Activated T-helper 1 cell treated with anti-CD3 and anti-CD28 coated beads, Interleukin-2, amount 50 U/mL, for 16 hours (primary cell): ENCODE measurements at places on chromosomes 1 and 21.
A peak's percentile ranks its signal among the peaks of the same experiment; 100 is the strongest.

DNA sequence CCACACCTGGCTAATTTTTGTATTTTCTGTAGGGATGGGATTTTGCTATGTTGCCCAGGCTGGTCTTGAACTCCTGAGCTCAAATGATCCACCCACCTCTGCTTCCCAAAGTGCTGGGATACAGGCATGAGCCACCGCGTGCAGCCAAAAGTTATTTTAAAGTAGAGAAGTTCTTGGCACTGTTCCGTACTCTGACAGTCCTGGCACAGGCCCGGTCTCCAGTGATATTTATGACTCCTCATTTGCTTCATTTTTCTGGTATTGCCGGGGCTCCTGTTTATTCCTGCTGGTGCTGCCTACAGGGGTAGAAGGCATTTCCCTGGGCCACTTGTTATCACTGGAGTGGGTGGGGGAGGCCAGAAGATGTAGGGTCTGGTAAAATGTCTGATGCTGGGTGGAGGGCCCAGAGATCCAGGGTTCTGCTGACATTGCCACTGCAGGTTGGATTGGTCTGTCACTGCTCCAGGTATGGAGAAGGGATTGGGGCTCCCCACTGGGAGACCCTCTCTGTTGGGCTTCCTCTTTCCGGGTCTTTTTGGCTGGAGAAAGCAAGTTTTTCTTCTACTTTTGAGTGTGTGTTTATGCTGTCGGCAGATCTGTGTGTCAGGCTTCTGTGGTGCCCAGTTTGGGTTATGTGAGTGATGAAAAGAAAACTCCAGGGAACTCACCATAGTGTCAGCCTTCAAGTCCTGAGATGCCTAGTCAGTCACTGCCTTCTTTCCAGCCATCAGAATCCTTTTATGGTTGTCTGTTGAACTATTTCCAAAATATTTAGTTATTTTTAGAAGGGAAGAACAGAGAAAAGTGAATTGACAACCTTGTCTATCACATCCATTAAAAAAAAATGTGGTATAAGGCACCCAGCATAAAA lies 4.5 kb downstream of the MROH7 start:
- no peak for DNase-seq

DNA sequence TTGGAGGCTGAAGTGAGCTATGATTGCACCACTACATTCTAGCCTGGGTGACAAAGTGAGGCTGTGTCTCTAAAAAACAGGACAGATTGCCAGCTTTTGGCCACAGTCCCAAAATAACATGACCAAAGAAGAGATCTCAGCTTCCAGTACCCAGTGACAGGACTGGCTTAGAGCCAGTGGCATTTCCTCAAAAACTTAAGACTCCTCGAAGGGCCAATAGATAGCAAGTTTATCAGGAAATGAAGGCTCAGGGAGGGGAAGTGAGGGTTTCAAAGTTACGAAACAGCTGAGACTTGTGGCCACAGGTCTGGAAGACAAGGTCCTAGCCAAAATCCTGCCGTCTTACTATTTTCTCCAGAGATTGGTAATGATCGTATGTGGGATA lies 6.3 kb upstream of the TMEM39B start:
- no peak for DNase-seq

GRCh38 chr1:31576201-31576669 lies at the start of gene TINAGL1:
TSS of gene TINAGL1 (plus strand) at chr1:31576515. CDS start at chr1:31577149, 634 bp downstream.
- DNase-seq, result no peak

- DNase-seq, result no peak
These were observed 60.4 kb downstream of the OBSCN start for GRCh38 chr1:228267962-228268880.

DNA sequence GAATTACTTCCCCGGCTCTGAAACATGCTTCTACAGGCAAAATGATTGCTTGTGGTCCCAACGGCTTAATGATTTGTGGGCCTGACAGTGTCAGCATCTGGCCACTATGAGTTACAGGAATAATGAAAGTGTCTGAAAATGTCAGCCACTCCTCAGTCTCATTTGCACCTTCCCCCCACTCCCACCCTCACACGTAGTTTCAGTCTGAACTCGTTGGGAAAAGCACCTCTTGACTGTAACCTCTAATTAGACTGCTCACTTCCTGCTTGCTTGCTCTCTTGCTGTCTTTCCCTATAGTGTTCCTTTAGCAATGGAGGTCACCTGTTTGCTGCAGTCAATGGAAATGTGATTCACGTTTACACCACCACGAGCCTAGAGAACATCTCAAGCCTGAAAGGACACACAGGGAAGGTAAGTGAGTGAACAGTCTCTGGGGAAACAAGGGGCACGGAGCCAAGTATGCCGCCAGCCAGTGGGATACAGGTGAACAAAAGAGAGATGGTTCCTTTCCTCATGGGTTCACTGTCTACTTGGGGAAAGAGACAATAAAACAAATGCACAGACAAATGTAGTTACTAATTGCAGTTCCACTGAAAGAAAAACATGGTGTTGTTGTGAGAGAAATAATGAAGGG lies 27.1 kb downstream of the CFAP57 start:
- DNase-seq, result no peak

GRCh38 chr1:9724706-9725476 lies 73.4 kb downstream of the PIK3CD start:
- DNase-seq, result peak; percentile 58

GRCh38 chr1:90334137-90334536 lies 339.2 kb downstream of the ZNF326 start:
- DNase-seq, result no peak

GRCh38 chr1:99481391-99481996 lies 164.4 kb upstream of the PALMD start:
- DNase-seq, result no peak

DNA sequence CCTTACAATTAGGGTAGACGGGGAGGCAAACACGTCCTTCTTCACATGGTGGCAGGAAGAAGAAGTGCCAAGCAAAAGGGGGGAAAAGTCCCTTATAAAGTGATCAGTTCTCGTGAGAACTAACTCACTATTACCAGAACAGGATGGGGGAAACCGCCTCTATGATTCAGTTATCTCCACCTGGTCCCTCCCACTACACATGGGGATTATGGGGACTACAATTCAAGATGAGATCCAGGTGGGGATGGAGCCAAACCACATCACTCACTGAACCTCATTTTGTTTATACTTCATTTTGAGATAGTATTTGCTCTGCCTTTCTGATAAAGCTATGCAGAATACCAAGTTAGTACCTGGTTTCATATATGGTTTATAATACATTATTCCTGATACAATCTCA lies 26.5 kb downstream of the APP start:
- no peak for DNase-seq

DNA sequence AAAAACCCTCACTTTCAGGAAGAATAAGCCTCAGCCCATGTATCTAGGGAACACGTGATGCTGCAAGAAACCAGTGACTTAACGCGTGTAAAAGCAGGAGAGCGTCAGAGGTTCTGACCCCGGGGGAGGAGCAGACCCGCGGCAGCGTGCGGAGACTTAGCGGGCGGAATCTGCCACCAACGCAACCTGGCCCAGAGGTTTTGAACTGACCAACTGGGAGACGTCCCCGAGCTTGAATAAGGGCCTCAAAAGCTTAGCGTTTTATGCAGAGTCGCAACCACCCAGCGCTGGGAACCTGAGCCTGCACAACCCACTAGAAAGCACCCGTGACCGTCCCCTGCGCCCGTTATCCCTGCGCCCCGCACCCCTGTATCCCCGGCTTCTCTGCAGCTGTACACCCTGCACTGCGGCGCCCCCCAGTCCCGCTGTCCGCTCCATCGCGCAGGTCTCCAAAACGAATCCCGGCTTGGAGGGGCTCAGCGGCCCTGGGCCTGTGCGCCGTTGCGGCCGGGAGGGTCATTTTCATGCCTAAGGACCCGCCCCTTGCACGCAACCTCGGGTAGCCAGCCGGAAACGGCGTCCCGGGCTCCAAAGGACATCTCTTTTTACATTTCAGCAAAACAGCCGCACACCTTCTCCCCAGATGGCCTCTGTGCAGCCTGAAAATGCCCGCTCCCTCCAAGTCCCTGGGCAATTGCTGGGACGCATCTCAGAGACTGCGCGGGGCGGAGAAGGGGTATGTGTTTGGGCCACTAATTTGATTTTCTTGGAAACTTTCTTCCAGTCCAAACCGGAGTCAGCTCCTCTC lies 29.4 kb upstream of the TRIM17 start:
- no peak for DNase-seq

DNA sequence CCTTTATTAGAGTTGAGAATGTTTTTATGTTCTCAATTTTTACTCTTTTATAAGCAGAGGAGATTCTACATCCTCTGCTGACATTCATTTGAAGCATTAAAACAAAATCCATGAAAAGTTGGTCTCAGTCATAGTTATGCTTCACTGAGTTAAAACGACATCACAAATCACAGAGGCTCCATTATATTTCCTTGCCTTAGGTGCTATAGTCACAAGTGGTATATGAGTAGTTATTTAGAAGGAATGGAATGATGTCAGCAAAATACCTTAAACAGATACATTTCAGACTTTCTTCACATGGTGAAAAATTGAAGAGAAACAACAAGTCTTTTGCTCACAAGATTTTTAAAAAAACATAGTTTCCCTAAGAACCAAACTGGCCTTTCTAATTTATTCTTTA lies 11.7 kb upstream of the METTL13 start:
- DNase-seq, result no peak

DNA sequence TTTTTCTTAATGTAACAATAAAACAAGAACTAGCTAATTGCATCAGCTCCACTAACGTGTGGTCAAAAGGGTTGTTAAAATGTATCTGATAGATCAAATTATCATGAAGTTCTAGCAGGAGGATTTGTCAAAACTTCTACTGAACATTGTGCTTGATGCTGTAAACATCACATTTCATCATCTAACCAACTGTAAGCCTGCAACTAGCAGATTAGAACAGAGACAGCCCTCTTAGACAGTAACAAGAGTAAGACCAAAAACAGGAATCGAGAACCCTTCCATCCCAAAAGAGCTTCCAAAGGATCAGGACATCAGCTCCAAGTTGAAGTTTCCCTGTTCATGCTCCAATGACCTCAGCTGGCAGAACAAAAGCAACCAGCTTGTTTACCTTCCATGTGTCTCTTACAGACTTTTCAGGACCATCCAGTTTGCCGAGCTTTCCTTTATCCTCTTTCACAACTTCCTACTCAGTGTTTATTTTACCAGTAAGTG lies 44.6 kb downstream of the NIBAN1 start:
- no peak for DNase-seq

- DNase-seq, result no peak
These were observed 214.5 kb downstream of the VAV3 start for GRCh38 chr1:107750364-107750959.

- DNase-seq, result no peak
These were observed 214.5 kb downstream of the RGS7 start for GRCh38 chr1:241142493-241142892.

DNA sequence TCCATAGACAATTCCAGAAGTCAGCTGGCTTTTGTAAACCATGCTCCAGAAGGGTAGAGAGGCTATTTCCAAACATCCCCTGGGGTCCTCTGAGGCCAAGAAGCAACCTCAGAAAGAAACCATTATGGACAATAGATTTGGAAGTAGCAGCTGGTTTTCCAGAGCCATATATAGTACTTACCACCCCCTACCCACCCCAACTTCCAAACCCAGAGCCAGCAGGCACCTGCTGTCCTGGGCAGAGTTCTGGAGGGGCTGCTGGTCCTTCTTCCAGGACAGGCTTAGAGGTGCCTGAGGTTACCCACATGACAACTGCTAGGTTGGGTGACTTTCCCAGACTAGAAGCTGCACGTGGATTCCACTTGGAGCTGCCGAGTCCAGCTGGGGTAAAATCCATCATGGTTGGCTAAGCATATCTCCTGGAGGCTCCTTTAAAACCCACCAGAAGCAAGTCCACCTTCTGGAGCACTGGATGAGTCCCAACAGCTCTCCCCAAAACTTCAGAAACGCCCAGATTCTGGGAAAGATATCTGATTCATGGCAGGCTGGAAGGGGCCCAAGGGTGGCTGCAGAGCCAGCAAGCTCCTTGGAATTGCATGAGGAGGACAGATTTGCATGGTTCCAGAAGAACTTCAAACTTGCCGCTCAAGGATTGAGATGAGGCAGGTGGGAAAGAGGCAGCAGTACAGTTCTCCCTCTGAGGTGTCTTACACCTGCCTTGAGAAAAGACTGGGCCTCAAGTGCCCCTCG lies 5.8 kb downstream of the MYCL start:
- no peak for DNase-seq

GRCh38 chr1:13703558-13704490 lies 3.8 kb downstream of the PRDM2 start:
- no peak for DNase-seq

GRCh38 chr1:228647523-228648444 lies 87.5 kb upstream of the RHOU start:
- DNase-seq, result no peak
